Fibroblast of the conjunctiva (primary cell): ENCODE measurements at places on chromosomes 5 and 9.

DNA sequence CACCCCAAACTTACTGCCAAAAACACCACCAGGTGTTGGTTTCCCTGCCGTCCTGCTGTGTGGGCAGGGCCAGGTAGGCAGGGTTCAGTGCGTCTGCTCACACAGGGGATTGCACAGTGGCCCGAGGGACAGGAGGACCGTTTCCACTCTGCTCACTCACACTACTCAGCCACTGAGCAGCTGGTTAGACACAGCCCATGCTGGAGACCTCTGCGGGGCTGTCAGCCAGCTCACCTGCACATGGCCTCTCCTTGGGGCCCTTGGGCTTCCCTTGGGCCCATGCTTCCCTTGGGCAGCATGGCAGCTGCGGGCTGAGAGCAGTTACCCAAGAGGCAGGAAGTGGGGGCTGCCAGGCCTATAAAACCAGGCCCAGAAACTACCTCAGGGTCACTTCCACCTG, 79.0 kb downstream of the SYK start:
- no peak for DNase-seq

DNA sequence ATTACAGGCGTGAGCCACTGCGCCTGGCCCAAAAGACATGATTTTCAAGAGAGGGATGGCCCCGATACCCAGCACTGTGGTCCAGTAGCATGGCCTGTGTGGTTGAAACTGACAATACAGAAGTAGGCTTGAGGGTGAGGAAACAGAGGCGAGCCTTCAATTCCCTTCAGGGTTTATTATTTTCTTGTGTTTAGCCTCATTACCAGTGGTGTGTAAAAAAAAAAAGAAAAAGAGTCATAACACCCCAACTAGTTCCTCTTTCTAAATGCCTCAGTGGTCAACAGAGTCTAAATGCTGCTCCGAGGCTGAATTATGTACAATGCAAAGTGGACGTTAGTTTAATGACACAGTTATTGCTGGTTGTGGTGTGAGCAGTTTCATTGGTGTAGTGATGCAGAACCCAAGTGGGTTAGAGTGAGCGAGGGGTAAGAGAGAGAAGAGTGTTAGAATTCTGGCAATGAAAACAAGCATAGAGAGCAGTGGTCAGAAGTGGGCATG, 58.8 kb downstream of the SNX30 start:
- no peak for DNase-seq

DNA sequence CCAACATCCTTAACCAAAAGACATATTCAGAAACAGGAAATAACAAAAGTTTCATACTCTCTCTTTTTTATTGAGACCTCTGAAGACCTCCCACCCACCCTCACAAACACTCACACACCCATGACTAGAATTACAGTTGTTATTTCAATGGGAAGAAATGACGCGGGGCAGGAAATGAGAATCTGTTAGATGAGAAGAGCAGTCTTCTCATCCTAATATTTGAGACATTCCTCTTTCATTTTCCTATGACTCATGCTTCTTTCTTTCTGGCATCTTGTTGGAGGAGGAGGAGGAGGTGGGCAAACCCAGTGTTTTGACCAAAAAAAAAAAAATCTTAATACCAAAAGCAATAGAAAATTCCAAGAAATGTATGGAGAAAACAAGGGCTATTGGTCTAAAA, 179.5 kb upstream of the TARS1 start:
- DNase-seq: peak; percentile 22

- no peak for DNase-seq
Measured at GRCh38 chr5:119363936-119364335, 8.1 kb downstream of the TNFAIP8 start.

DNA sequence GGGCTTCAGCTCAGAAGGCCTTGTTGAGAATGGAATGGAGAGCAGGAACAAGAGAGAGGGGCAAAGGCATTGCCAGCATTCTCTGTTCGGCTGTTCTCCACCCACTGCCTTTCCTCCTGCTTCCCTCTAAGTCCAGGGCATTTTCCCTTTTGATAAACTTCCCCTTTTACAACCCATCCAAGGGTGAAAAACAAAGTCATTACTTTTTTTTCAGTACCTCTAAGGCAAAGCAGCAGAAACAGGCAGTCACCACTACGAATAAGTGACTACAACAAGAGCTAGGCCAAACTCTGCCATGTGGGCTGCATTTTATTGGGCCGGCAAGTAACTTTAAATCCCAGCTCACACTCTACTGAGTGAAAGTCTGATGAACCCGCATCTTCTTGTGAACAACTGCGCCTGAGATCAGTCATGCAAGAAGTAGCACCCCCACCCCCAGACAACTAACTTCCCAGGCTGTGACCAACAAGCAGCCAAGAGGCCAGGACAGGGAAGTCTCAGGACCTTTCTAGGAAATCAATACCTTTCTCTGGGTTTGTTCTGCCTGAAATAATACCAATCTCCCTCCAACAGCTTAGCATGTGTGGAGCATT, 13.1 kb downstream of the IL7R start:
- DNase-seq: no peak

DNA sequence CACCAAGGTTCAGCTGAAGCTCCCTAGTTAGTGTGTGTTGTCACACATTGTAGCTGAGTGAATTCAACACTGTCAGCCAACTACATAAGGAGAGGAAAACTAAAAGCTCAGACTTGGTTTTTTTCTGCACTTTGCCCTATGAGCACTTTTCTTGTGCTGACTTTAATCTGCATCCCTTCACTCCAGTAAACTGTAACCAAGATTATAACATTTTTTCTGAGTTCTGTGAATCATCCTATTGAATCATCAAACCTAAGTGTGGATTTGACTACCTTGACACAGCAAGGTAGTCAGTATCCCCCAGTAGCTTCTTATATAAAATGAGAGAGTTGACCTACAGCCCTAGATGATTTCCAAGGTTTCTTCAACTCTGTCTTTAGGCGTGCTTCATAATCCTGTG, 325.0 kb downstream of the AGTPBP1 start:
- no peak for DNase-seq
